ENCODE measurements at places on chromosomes 1 and 21.

GRCh38 chr1:27044613-27045151, 32.0 kb upstream of the TENT5B start:
- DNase-seq: no peak

- no peak for DNase-seq
These were observed 30.8 kb downstream of the RNF19B start for GRCh38 chr1:32933742-32934322.

GRCh38 chr1:37031429-37031828, 2.9 kb downstream of the GRIK3 start:
- no peak for DNase-seq

GRCh38 chr1:232985882-232986526, 35.6 kb downstream of the NTPCR start:
- DNase-seq: no peak

Data from epithelial cell of prostate (primary cell).